ENCODE measurements at places on chromosomes 3 and 15.

GRCh38 chr3:194296454-194297263 lies 54.5 kb downstream of the CPN2 start:
- no peak for DNase-seq

- DNase-seq: no peak
These were observed 107.0 kb downstream of the UBE3A start for GRCh38 chr15:25331860-25332259.

- DNase-seq: no peak
These were observed 34.7 kb downstream of the POLG start for GRCh38 chr15:89299896-89300295.

DNA sequence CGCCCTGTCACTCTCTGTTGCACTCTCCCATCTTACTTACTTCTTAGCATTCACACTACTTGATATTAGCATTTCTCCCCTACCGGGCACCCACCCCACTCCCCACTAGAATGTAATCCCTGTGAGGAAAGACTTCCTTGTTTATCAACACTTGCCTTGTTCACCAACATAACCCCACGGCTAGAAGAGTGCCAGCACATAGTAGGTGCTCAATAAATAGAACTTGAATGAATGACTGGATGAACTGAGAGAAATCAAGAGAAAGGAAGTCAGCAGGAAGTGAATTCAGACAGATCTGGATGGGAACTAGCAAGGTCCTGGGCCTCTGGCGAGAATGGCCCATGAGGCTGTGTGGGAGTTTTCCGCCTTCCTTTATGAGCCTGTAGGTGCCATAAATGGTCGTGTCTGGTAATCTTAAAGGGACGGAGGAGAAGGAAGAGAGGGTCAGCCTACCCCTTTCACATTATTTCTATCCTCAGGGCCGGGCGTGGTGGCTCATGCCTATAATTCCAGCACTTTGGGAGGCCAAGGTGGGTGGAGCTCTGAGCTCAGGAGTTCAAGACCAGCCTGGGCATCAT lies 42.4 kb upstream of the HERC1 start:
- DNase-seq: no peak

DNA sequence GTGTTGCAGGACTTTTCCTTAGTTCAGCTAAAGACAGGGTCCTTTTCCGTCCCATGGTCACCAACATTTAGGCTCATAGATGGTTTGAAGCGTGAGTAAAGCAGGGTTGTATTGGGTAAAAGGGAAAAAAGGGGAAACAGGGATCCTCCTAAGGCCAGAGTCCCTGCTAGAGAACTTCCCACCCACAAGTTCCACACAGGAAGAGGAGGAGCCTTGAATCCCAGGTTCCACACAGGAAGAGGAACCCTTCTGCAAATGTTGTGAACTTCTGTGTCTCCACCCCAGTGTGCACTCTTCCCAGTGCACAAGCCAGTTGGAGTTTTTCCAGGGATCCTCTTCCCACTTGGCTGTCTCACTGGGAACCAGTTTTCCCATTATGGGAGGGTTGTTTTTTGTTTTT lies 27.6 kb upstream of the ATP8B4 start:
- DNase-seq: no peak

DNA sequence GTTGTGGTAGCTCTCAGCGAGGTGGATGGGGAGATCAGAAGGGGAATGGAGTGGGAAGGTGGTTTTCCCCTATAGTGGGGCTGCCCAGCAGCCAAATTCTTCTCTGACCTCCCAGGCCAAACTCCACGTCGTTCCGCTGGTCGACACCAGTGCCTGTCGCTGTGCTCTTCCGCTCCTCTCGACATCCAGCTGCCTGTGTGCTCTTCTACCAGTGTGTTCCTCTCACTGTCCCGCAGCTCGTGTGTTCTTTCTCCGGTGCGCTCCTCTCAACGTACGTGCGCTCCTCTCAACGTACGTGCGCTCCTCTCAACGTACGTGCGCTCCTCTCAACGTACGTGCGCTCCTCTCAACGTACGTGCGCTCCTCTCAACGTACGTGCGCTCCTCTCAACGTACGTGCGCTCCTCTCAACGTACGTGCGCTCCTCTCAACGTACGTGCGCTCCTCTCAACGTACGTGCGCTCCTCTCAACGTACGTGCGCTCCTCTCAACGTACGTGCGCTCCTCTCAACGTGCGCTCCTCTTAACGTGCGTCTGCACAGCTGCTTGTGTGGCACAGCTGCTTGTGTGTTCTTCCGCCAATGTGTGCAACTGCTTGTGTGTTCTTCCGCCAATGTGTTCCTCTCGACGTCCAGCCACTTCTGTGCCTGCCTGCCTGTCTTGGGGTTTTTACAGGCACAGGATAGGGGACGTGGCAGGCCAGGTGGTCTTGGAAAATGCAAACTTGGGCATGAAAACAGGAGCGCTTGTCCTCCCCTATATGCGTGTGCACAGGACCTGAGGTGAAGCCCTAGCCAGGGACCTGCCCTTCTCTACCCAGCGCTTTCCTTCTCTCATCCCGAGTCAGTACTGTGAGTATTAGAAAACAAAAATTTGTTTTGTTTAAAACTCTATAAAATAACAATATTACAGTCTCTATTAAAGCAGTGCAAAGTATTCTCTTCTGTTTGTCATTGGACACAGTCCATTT lies 991.1 kb downstream of the GBE1 start:
- peak; percentile 74 for DNase-seq

GRCh38 chr15:49293941-49294340 lies 123.9 kb downstream of the GALK2 start:
- DNase-seq: no peak

- no peak for DNase-seq
These were observed 77.1 kb downstream of the AKAP13 start for GRCh38 chr15:85457392-85457968.

Measured in K562 (cell line).